Upper lobe of left lung (tissue), 6 donors: ENCODE measurements at places on chromosomes 12 and 14. TPM values are rescaled to one million over a fixed set of nuclear protein-coding genes. Genes with fewer than 3 reads are reported as not detected.

Gene MGP
- 47.1 TPM for total RNA-seq

Gene FLRT2
- total RNA-seq: 4.9 TPM

Gene FAM90A1
- 0.34 TPM for total RNA-seq

Gene ACSS3
- 25.8 TPM for total RNA-seq

Gene BCL11B
- total RNA-seq: 1.5 TPM

Gene POTEM
- total RNA-seq: not detected

Gene CPNE6
- not detected for total RNA-seq

Gene TMEM52B
- total RNA-seq: 0.55 TPM

Gene GSG1
- not detected for total RNA-seq

Gene EML5
- total RNA-seq: 0.98 TPM

Gene PSMC1
- 70.9 TPM for total RNA-seq

Gene SPIC
- total RNA-seq: not detected

Gene P2RX2
- not detected for total RNA-seq

Gene VRK1
- 8.3 TPM for total RNA-seq

- peak; percentile 47 for DNase-seq
These were observed 107.0 kb upstream of the PRICKLE1 start for GRCh38 chr12:42696406-42697149.

DNA sequence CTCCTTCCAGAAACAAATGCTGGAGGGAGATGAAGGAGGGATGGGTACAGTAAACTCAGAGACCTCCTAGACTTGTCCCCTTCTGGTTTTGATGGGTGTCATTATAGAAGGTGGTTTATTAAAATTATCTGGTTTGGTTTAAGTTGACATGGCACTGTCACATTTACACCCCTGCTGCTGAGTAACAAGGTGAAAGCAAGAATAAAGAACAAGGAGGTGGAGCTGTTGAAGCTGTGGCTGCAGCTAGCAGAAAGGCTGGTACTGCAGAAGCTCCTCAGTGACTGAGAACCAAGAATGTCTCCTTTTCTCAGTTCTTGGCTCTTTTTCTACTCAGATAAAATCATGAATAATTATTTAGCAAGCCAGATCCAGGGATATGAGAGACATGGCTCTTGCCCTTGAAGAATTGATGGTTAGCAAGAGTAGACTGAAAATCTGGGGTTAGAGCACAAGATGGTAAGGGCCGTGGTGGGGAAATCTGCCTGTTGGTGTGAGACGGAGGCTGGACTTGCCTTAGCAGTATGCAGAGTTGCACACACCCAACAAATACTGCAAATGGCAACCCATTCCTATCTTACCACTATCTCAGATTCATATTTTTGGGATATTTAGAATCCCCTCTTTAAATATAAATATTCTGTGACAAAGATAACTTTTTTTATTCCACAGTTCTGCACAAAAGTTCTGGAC lies at the start of gene GZMH:
TSS of gene GZMH (minus strand) at position 31 of the 690 bp plus-strand sequence. CDS start 72 bp downstream, outside the sequence.
- no peak for DNase-seq

GRCh38 chr14:75126121-75126544 lies 715 bp downstream of the NEK9 start:
- no peak for DNase-seq

DNA sequence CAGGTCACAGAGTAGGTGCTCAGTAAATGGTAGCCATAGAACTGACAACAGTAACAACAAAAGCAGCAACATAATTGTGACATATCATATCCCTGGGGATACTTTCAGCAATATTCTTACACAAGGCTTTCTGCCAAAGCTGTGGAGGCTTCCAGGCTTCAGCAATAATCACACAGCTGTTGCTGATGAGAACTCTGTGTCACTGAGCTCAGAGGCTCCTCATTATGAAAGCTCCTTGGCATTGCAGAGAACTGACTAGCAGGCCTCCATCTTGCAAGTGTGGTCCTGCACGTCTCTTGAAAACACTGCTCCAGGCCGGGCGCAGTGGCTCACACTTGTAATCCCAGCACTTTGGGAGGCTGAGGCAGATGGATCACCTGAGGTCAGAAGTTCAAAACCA lies 97.3 kb upstream of the BTG1 start:
- DNase-seq: no peak

GRCh38 chr12:19482551-19483109 lies 43.3 kb downstream of the AEBP2 start:
- DNase-seq: peak; percentile 26

GRCh38 chr12:122965851-122966742 lies at the start of gene ABCB9:
Gene ABCB9 (minus strand): TSS chr12:122966463. CDS start chr12:122960235, 6,228 bp downstream.
- peak; percentile 98 for DNase-seq

GRCh38 chr14:63504648-63505047 lies 38.5 kb downstream of the PPP2R5E start:
- DNase-seq: no peak

DNA sequence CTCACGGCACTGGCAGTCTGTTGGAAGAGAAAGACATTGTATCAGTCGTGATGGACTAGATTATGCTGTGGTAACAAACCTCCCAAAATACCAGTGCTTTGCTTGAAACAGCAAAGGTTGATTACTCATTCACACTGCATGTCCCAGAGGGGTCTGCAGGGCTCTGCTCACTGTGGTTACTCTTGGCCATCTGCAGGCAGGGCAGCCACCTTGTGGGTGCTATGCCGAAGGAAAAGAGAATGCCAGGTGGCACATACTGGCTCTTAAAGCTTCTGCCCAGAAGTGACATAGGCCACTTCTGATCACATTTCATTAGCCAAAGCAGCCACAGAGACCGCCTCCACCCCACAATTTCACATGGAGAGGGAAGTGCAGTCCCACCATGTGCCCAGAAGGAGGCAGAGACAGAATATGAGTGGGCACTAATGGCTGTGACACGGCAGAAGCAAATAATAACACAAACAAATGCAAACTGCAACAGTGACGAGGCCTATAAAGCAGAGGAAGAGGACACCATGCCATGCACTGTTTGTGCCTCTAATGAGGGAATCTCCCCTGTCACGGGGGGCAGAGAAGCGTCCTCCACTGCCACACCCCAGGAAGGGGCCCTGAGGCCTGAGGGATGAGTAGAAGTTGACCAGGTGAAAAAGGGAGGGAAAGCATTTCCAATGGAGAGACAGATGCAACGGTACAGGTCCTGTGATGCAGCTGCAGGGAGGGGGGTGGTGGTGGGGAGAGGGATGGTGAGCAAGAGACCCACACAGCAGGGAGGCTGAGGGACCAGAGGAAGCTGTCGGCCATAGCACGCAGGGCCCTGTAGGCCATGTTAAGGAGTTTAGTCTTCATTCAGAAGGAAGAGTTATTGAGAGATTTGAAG lies 51.7 kb upstream of the KICS2 start:
- no peak for DNase-seq

GRCh38 chr12:16012117-16012516 lies 101.0 kb downstream of the DERA start:
- DNase-seq: peak; percentile 62

DNA sequence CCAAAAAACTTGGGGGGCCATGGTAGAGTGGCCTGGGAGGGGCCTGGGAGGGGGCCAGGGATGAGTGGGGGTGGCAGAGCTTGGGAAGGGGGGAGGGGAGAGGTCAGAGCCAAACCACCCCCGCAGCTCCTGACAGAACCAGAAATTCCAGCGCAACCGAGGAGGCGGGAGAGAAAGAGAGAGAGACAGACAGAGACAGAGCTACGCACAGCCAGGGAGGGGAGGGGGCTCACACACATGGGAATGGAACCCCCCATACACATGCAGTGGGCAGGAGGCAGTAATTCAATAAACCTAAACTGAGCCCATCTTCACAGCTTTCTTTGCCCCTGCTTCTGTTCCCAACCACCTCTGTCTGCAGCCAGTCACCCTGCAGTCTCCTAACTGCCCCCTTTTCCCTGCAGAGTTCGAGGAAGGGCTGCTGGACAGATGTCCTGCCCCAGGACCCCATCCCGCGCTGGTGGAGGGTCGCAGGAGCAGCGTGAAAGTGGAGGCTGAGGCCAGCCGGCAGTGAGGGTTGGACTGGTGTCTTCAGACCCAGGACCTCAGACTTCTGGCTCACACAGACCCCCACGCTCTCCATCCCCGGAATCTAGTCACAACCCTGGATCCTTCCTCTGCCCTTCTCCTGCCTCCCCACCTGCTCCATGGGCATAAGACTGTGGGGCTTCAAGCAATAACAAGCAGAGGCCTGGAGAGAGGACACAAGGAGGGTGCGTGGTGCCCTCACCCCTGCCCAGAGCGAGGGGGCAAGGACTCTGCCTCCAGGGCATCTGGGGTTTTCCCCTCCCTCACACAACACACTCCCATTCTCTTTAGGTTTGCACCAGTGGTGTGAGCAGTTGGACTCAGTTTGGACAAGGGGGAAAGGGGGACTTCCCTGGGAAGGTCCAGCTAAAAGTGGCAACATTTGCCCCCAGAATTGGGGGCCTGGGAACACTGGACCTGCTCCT lies 5.6 kb downstream of the NAB2 start:
- no peak for DNase-seq

DNA sequence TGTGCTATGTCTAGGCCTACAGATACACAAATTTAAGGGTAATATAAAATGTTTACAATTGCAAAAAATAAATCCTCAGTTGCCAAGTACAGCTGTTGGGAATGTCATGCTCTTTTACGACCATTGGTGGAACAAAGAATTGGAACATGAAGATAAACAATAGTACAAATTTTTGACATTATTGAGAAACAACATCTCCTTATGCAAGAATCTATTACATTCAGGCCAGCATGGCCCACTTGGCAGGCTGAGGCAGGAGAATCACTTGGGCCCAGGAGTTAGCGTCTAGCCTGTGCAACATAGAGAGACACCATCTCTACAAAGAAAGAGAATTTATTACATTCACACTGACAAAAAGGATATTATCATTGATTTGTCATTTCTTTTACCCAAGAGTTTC lies 135.9 kb upstream of the NTF3 start:
- DNase-seq: no peak

GRCh38 chr12:107891967-107892366 lies 117.5 kb downstream of the ASCL4 start:
- no peak for DNase-seq

- no peak for DNase-seq
These were observed 43.5 kb downstream of the NEUROD4 start for GRCh38 chr12:55063291-55063690.

DNA sequence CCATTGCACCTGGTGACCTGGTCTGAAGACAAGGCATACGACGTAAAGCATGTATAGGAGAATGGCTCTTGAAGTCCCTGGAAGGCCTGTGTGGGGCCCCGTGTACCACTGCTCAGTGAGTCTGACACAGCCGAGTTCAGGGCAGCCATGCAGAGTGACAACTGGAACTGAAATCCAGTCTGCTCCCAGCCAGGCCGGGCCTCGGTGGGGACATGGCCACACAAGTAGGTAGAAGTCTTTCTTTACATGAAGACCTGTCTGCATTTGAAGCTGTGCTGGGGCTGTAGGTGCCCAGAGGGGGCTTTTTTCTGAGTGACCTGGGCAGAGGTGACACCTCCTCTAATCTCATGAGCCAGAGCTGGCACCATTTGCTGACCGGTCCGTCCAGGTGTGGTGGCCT lies 35.7 kb downstream of the ADGRD1 start:
- DNase-seq: no peak

- no peak for DNase-seq
These were observed 291.7 kb downstream of the C12orf75 start for GRCh38 chr12:105622220-105622619.

- DNase-seq: no peak
These were observed 51.2 kb upstream of the CAPRIN2 start for GRCh38 chr12:30805959-30806358.

DNA sequence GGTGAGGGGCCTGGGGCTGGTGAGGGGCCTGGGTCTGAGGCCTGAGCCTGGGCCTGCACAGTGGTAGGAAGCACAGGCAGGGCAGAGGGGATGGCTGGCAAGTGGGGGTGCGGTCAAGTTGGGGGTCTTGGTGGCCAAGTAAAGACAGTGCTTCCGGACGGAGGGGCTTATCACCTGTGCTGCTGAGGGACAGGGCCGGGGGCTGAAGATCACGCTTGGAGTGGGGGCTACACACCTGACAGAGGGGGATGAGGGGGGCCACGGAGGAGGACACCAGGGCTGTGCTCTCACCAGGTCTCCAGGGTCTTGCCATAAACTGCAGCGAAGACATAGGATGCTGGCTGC lies 12.2 kb downstream of the TEDC1 start:
- DNase-seq: peak; percentile 6

DNA sequence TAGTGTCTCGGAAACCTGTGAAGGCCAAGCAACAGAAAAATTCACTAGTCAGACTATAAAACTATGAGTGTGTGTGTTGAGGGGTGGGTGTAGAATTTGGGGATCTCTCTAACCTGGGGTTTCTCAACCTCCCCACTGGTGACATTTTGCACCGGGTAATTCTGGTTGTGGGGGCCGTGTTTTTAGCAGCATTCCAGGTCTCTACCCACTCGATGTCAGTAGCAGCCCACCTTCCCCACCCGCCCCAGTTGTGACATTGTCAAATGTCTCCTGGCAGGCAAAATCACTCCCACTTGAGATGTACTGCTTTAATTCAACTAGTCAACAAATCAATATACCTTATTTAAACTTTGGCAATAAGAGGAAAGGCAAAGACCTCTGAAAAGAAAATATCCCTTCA lies 4.1 kb downstream of the GCN1 start:
- no peak for DNase-seq

- DNase-seq: no peak
These were observed 40.0 kb upstream of the NR1H4 start for GRCh38 chr12:100433701-100434100.

GRCh38 chr14:85528897-85529631 lies 880 bp upstream of the FLRT2 start:
- no peak for DNase-seq

GRCh38 chr12:108879615-108880254 lies at the start of gene DAO:
Gene DAO (plus strand): TSS chr12:108880092. CDS start chr12:108885007, 4,915 bp downstream.
- DNase-seq: no peak

- peak; percentile 84 for DNase-seq
These were observed 1.9 kb upstream of the HOXC5 start for GRCh38 chr12:54030889-54031471.

GRCh38 chr12:64835901-64836300 lies 11.5 kb downstream of the TBC1D30 start:
- DNase-seq: no peak

- no peak for DNase-seq
These were observed 29.4 kb upstream of the GALNT8 start for GRCh38 chr12:4690760-4691159.

GRCh38 chr12:7512553-7512952 lies 9.0 kb upstream of the CD163 start:
- DNase-seq: peak; percentile 66

- DNase-seq: no peak
These were observed 162.5 kb downstream of the C12orf50 start for GRCh38 chr12:87866578-87867292.
